ENCODE measurements at places on chromosomes 4 and X. TPM values are rescaled to one million over a fixed set of nuclear protein-coding genes. Genes with fewer than 3 reads are reported as not detected.

Gene RHOXF1
- not detected for total RNA-seq

Gene PRKX
- 5.9 TPM for total RNA-seq

Gene ATP1B4
- not detected for total RNA-seq

Gene MAGEA1
- not detected for total RNA-seq

Gene NCAPG
- 0.66 TPM for total RNA-seq

Gene TEX13D
- not detected for total RNA-seq

Gene MAGEA12
- total RNA-seq = not detected

Gene RAB9A
- total RNA-seq = 28.6 TPM

Gene CSTF2
- total RNA-seq = 6.1 TPM

Gene ANAPC10
- 16.3 TPM for total RNA-seq

Gene JAKMIP1
- 1.7 TPM for total RNA-seq

Gene JCHAIN
- 2.0 TPM for total RNA-seq

Gene ITGB1BP2
- 6.3 TPM for total RNA-seq

GRCh38 chr4:8278421-8279287 is 9.1 kb downstream of the HTRA3 start:
- H3K36me3 ChIP-seq = no peaks in the 10 kb centered on the region
- no peaks in the 10 kb centered on the region for H3K27me3 ChIP-seq
- H3K27ac ChIP-seq = peak overlapping the region; percentile 52
- DNase-seq = peak; percentile 85

DNA sequence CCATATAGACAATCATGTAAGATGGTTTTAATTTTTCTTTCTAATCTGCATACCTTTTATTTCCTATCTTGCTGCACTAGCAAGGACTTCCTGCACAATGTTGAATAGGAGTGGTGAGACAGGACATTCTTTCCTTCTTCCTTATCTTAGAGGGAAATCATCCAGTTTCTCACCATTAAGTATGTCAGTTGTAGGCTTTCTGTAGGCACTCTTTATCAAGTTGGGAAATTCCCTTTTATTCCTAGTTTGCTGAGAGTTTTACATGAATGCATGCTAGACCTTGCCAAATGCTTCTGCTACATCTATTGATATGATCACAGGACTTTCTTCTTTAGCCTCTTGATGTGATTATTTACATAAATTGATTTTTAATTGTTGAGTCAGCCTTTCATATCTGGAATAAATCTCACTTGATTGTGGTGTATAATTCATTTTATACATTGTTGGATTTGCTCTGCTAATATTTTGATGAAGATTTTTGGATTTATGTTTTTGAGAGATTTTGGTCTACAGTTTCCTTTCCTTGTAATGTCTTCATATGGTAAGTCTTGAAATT is 23.8 kb downstream of the RNF175 start:
- H3K4me1 ChIP-seq = no peaks in the 10 kb centered on the region
- H3K27ac ChIP-seq = no peak overlapping the region
- no peaks in the 10 kb centered on the region for H3K36me3 ChIP-seq

DNA sequence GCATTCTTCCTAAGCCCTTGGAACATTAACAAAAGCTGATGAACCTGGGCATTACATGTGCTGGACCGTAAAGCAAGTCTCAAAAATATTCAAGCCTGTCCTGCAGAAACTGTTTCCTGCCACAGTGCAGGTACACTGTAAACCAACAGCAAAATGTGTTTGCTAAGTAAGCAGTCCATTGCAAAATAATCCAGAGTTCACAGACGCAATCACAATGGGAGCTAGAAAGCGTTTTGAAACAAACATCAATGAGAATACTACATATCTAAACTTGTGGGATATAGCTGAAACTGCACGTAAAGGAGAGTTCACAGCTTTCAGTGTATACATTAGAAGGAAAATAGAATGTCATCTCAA is 61.6 kb downstream of the RGS12 start:
- H3K4me1 ChIP-seq = no peaks in the 10 kb centered on the region
- no peaks in the 10 kb centered on the region for H3K36me3 ChIP-seq
- DNase-seq = no peak
- no peaks in the 10 kb centered on the region for H3K27me3 ChIP-seq
- no peak overlapping the region for H3K4me3 ChIP-seq

GRCh38 chr4:70298051-70298450 is 36.7 kb upstream of the CABS1 start:
- no peaks in the 10 kb centered on the region for H3K27me3 ChIP-seq
- DNase-seq = no peak
- H3K27ac ChIP-seq = no peak overlapping the region
- H3K36me3 ChIP-seq = no peaks in the 10 kb centered on the region

GRCh38 chr4:7217474-7218321 is 25.4 kb downstream of the SORCS2 start:
- no peaks in the 10 kb centered on the region for H3K27me3 ChIP-seq
- no peaks in the 10 kb centered on the region for H3K36me3 ChIP-seq
- DNase-seq = no peak
- no peak overlapping the region for H3K27ac ChIP-seq
- no peaks in the 10 kb centered on the region for H3K4me1 ChIP-seq

DNA sequence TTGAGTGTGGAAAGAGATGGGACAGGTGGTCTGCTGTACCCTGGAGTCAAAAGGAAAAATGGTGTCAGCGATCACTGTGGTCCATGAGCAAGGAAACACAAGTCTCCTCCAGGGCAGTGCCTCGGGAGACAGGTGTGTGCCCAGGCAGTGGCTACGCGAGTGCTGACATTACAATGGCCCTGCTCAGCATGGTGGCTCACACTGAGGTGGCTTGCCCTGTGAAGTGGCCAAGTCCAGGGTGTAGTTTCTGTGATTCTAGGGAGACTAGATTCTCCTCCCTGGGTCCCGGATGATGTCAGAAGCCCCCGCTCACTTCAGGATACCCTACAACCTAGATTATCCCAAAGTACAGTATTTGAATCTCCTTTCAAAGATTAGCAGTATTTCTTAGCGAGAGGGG is 44.8 kb upstream of the TMEM150C start:
- H3K36me3 ChIP-seq = no peaks in the 10 kb centered on the region
- H3K27me3 ChIP-seq = no peaks in the 10 kb centered on the region
- no peak overlapping the region for H3K27ac ChIP-seq
- H3K4me1 ChIP-seq = no peaks in the 10 kb centered on the region

DNA sequence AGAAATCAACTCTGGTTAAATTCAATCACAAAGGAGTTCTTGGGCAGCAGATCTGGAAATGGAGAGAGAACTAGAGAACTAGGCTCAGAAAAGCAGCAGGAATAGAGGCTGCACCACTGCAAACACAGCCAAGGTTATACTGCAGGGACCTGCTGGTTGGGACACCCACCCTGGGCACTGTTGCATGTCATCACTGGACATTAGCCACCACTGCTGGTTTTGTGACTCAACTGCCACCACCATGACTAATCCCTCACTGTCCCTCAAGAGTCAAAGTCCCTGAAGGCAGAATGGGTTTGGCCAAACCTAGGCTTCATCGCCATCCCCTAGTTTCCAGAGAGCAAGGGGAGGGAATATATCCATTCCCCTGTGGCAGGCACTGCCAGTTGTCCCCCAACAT is 38.1 kb upstream of the IRAK1 start:
- H3K27ac ChIP-seq = no peak overlapping the region
- no peak overlapping the region for H3K4me3 ChIP-seq
- no peaks in the 10 kb centered on the region for H3K27me3 ChIP-seq

DNA sequence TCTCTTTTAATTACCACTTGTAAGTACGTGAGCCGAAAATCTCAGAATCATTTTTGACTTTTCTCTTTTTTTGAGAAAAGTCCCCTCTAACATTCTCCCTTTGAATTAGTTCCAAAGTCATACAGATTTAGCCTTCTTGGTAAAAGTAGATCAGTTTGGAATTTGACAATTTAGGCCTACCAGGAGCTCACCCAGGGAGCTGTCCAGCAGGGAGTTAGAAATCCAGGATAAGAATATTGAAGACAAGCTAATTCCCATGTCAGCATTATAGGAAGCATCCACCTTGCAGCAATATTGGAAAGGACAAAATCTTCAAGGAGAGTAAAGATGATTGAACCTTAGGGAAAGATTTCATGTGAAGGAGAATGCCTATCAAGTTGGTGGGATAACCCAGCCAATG is 352.2 kb upstream of the CPEB2 start:
- DNase-seq = no peak
- H3K27me3 ChIP-seq = no peaks in the 10 kb centered on the region
- no peak overlapping the region for H3K27ac ChIP-seq
- no peaks in the 10 kb centered on the region for H3K36me3 ChIP-seq

- H3K36me3 ChIP-seq = no peaks in the 10 kb centered on the region
- H3K4me1 ChIP-seq = peaks cover 27% of the 10 kb centered on the region
- no peak for DNase-seq
- peak overlapping the region; percentile 91 for H3K4me3 ChIP-seq
- no peaks in the 10 kb centered on the region for H3K27me3 ChIP-seq
These were observed 764 bp downstream of the TRAPPC11 start for GRCh38 chr4:183659872-183660242.

DNA sequence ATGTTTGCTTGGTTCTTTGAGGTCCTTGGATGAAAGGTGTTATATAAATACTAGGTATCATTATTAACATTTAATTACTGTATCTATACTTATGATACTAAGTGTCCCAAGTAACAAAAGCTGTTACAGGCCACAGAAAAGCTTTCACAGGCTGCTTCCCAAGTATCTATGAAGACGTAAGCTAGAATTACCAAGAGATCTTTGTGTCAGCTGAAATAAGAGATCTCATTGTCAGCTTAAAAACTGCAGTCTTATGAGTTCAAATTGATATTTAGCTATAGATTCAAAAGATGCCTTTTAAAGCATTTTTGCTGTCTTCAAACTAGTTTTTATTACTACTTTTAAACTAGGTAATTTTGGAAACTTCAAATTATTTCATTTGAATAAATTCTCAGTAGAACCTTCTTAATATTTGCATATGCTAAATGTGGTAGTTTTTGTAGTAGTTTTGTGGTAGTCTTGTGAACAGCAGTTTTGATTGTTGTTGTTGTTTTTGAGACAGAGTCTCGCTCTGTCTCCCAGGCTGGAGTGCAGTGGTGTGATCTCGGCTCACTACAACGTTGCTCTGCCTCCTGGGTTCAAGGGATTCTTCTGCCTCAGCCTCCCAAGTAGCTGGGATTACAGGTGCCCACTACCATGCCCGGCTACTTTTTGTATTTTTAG is 170.0 kb upstream of the RPL34 start:
- H3K4me1 ChIP-seq = no peaks in the 10 kb centered on the region
- no peaks in the 10 kb centered on the region for H3K27me3 ChIP-seq
- no peak for DNase-seq
- H3K27ac ChIP-seq = no peak overlapping the region
- no peak overlapping the region for H3K4me3 ChIP-seq
- H3K36me3 ChIP-seq = no peaks in the 10 kb centered on the region

- no peaks in the 10 kb centered on the region for H3K27me3 ChIP-seq
- peak overlapping the region; percentile 59 for H3K27ac ChIP-seq
- H3K36me3 ChIP-seq = no peaks in the 10 kb centered on the region
- peaks cover 5% of the 10 kb centered on the region for H3K4me1 ChIP-seq
These were observed 33.0 kb upstream of the PGRMC2 start for GRCh38 chr4:128320656-128321055.

- no peak for DNase-seq
- no peaks in the 10 kb centered on the region for H3K36me3 ChIP-seq
- peaks cover 9% of the 10 kb centered on the region for H3K27me3 ChIP-seq
- peaks cover 21% of the 10 kb centered on the region for H3K4me1 ChIP-seq
- H3K4me3 ChIP-seq = no peak overlapping the region
- H3K27ac ChIP-seq = no peak overlapping the region
These were observed 4.0 kb upstream of the ABLIM2 start for GRCh38 chr4:8162625-8163024.

- no peak overlapping the region for H3K4me3 ChIP-seq
- no peaks in the 10 kb centered on the region for H3K27me3 ChIP-seq
- no peaks in the 10 kb centered on the region for H3K36me3 ChIP-seq
- DNase-seq = no peak
- peaks cover 20% of the 10 kb centered on the region for H3K4me1 ChIP-seq
These were observed 1.8 kb downstream of the SEPTIN6 start for GRCh38 chrX:119690921-119691716.

- no peak for DNase-seq
- no peak overlapping the region for H3K27ac ChIP-seq
- no peak overlapping the region for H3K4me3 ChIP-seq
- no peaks in the 10 kb centered on the region for H3K27me3 ChIP-seq
These were observed 35.8 kb upstream of the LEF1 start for GRCh38 chr4:108204518-108204917.

DNA sequence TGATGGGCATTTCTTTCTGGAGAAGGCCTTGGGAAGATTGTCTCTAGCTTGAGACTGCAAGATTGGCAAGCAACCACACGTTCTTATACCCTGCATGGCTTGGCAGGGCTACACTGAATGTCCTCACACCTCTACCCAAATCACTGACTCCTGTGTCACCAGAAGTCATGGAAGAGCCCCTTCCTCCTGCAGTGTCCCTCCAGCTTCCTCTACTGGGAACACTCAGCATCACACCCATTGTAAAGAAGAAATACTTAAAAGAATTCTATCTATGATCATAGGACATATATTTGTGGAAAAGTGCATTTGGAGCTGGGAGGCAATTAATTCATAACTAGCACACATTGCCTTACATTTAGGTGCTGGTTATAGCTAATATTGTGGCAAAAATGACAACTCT is 113.1 kb downstream of the CCSER1 start:
- no peaks in the 10 kb centered on the region for H3K4me1 ChIP-seq
- no peaks in the 10 kb centered on the region for H3K36me3 ChIP-seq
- H3K4me3 ChIP-seq = no peak overlapping the region
- H3K27ac ChIP-seq = no peak overlapping the region

GRCh38 chr4:140153718-140154571 is at the start of gene MAML3:
Gene MAML3 (minus strand): TSS chr4:140154184. CDS start chr4:140153327, 857 bp downstream.
- peak within 1 kb of the TSS; percentile 86 for H3K4me3 ChIP-seq
- DNase-seq = peak; percentile 98
- no peaks in the 10 kb centered on the region for H3K36me3 ChIP-seq

DNA sequence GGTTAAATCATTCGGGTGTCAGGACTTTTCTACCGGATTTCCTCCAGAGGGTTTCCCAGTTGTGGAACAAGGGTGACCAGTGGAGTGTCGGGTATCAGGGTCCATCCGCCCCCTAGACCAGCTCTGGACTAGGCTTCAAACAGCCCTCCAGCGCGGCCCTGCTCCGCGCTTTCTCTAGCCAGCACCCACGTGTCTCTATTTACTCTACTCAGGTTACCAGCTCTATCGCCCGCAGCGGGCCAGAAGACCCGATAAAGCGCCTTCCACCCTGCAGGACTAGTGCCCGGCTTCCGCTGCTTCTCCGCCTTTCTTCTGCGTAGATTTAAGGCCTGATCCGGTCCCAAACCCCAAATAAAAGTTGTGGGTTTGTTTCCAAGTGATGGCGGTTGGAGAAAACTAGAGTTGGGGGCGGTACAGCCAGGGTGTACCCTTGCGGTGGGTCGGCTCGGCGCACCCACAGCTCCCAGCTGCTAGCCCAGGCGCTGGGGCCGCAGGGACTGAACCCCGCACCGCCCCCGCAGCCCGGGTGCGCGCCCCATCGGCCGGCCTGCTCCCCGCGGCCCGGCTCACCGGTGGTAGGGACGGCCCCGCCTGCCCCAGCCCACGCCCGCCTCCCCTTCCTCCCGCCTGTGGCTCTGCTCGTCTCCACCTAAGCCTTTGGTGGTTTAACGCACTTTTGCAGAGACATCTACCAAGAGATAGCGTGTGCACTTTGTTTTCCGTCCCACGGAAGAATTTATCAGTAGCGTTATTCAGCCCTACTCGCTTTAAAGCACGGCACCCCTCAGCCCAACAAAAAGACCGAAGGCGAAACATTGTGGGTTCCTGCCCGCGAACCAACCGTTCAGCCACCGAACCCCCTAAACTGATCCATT is 2.1 kb downstream of the LEF1 start:
- peaks cover 28% of the 10 kb centered on the region for H3K4me1 ChIP-seq
- H3K27ac ChIP-seq = no peak overlapping the region
- no peak for DNase-seq
- peaks cover 83% of the 10 kb centered on the region for H3K27me3 ChIP-seq
